ENCODE measurements at places on chromosomes 11 and 22. TPM values are rescaled to one million over a fixed set of nuclear protein-coding genes. Genes with fewer than 3 reads are reported as not detected.

ENTHD1 gene
- not detected for total RNA-seq

NOX4 gene
- 0.71 TPM for total RNA-seq

CCDC179 gene
- total RNA-seq = not detected

GSTT2 gene
- 1.2 TPM for total RNA-seq

SCO2 gene
- 1.4 TPM for total RNA-seq

YPEL1 gene
- total RNA-seq = 0.58 TPM

PGA3 gene
- not detected for total RNA-seq

ZBTB3 gene
- total RNA-seq = 10.3 TPM

OR56A1 gene
- not detected for total RNA-seq

MS4A6E gene
- total RNA-seq = not detected

VWCE gene
- 0.58 TPM for total RNA-seq

HMGXB4 gene
- 7.5 TPM for total RNA-seq

SNX19 gene
- total RNA-seq = 60.0 TPM

FGF4 gene
- total RNA-seq = not detected

CDCA5 gene
- total RNA-seq = 13.5 TPM

ABCG4 gene
- total RNA-seq = 0.29 TPM

OR2AG2 gene
- total RNA-seq = 0.29 TPM

PITPNB gene
- total RNA-seq = 18.4 TPM

Measured in myometrial cell (primary cell).